ENCODE measurements at places on chromosomes 4 and X. TPM values are rescaled to one million over a fixed set of nuclear protein-coding genes. Genes with fewer than 3 reads are reported as not detected.

DNA sequence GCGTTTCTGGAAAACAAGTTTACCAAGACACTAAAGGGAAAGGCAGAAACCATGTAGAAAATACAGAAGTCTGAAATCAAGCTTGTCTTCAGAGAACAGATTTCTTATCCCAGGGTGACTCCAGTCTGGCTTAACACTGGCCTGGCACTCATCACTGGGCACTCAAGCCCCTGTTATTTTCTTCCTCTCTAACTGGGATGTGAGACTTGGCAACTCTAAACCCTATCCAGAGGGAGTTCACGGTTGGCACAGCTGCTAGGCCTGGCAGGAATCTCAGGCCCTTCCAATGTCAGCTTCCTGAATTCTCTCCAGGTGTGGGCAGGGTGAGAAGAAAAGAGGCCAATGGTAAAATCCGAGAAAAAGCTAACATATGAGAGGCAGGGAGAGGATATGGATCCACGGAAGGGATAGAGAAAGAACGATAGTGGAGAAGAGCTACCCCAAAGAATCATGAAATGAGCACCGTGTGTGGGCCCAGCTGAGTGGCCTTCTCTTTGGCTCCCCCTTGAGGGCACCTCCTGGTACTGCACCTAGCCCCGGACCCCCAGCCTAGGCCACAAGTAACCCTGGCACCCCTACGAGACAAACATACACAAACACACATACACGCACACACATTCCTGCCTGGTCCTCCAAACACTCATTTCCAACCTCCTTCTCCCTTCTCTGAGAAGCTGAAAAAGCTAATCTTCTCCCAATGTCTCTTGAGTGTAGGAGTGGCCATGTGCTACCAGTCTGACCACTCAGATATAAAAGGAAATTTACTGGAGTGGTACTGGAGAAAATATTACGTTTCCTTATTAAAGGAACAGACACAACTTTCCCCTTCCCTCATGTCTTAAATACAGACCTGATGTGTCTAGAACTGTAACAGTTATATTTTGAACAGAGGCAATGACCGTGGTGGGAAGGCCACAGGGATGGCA lies 16.6 kb upstream of the PTCHD1 start:
- no peaks in the 10 kb centered on the region for H3K27me3 ChIP-seq
- no peaks in the 10 kb centered on the region for H3K4me1 ChIP-seq
- no peak for DNase-seq
- H3K27ac ChIP-seq = no peak overlapping the region

- H3K4me3 ChIP-seq = no peak overlapping the region
- H3K36me3 ChIP-seq = peaks cover 22% of the 10 kb centered on the region
- no peak overlapping the region for H3K27ac ChIP-seq
Measured at GRCh38 chrX:153704021-153704526, 16.3 kb downstream of the SLC6A8 start.

GRCh38 chrX:29662759-29663503 lies 552.4 kb upstream of the MAGEB2 start:
- no peaks in the 10 kb centered on the region for H3K27me3 ChIP-seq
- H3K27ac ChIP-seq = no peak overlapping the region
- no peak overlapping the region for H3K4me3 ChIP-seq
- no peaks in the 10 kb centered on the region for H3K36me3 ChIP-seq

DNA sequence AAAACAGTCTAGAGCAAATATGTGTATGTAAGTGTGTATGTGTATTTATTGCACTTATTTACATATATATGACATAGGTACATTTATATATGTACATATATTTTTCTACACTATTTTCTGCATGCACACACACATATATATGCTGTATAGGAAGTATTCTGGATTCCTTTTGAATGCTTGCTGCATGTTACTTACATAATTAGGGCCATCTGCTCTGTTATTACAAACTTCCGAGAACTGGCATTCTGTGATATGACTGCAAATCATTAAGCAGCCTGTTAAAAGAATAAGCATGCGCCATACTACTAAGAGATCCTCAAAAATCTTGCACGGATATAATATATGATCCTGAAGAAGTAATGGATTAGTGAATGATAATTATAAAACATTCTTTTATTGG lies 1157.6 kb upstream of the TENM3 start:
- no peaks in the 10 kb centered on the region for H3K4me1 ChIP-seq
- no peak overlapping the region for H3K4me3 ChIP-seq
- no peaks in the 10 kb centered on the region for H3K27me3 ChIP-seq
- H3K36me3 ChIP-seq = no peaks in the 10 kb centered on the region
- no peak overlapping the region for H3K27ac ChIP-seq
- DNase-seq = no peak

Gene ASB12
- not detected for total RNA-seq

Gene TLR10
- not detected for total RNA-seq

Gene MAGEA3
- not detected for total RNA-seq
